ENCODE measurements at places on chromosomes 5 and 9. TPM values are rescaled to one million over a fixed set of nuclear protein-coding genes. Genes with fewer than 3 reads are reported as not detected.

The BTNL9 gene
- total RNA-seq = not detected

The NEUROG1 gene
- total RNA-seq = not detected

The PDCD1LG2 gene
- total RNA-seq = 10.5 TPM

The LOX gene
- total RNA-seq = not detected

The KIF4B gene
- 0.07 TPM for total RNA-seq

The CYLC2 gene
- total RNA-seq = not detected

The SLC25A46 gene
- 52.7 TPM for total RNA-seq

The ABCA2 gene
- total RNA-seq = 30.0 TPM

The TOR1A gene
- 59.7 TPM for total RNA-seq

The MYMK gene
- total RNA-seq = not detected

The SLC36A3 gene
- not detected for total RNA-seq

The BARX1 gene
- not detected for total RNA-seq

The NIPAL4 gene
- 0.54 TPM for total RNA-seq

The TLX3 gene
- total RNA-seq = not detected

The HMCN2 gene
- total RNA-seq = not detected
